ENCODE measurements at places on chromosomes 4 and X.

- no peak for DNase-seq
Measured at GRCh38 chrX:96540111-96540631, 144.5 kb upstream of the DIAPH2 start.

DNA sequence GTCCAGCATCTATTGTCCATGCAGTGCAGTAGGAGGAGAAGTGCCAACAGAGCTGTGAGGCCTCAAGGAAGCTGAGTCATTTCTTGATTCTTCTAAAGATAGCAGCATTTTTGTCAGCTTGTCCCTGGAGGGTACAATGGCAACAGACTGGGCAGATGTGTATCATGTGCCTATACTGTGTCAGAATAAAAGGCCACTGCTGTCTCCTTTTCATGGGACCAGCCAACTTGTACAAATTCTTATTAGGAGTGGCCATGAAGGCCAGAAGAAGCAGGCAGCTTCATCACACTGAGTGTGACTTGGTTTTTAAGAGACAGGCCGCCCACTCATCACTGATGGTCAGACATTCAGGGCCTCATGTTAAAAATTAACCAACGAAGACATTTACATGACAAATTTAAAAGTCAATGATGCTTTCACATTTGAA, 185.0 kb upstream of the FAM241A start:
- no peak for DNase-seq

DNA sequence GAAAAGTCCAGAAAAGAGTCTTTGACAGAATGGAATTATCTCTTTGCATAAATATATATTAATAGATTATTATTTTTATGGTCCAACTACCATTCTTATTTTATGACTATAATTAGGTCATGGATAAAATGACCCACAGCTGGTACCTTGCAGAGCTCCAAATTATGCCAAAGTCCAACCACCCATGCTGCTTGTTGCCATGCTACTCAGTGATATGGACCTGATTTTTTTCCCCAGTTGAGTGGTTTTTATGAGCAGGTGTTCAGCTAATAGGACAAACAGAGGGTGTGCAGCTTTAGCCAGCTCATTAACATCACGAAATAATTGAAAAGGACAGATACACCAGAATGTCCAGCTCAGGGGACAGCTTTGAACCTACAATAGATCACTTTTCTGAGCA, 9.7 kb downstream of the HOPX start:
- no peak for DNase-seq

DNA sequence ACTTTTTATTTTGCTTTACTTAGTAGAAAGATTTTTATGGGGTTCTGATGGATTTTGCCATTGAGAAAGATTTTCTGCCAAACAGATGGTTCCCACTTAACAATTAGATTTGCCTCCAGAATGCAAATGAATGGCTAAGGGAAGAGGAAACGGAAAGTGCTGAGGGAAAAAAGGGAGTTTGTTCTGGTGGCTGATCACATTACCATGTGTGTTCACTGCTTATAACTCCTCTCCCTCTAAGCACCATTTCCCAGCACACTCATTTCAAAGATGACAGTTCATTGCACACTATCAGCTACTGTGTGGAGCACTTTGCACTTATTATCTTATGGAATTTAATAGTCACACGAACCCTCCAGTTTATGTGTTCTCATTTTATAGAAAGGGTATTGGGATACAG, 68.0 kb upstream of the GRID2 start:
- DNase-seq, result no peak

GRCh38 chr4:141654098-141654497, 17.7 kb downstream of the IL15 start:
- no peak for DNase-seq

DNA sequence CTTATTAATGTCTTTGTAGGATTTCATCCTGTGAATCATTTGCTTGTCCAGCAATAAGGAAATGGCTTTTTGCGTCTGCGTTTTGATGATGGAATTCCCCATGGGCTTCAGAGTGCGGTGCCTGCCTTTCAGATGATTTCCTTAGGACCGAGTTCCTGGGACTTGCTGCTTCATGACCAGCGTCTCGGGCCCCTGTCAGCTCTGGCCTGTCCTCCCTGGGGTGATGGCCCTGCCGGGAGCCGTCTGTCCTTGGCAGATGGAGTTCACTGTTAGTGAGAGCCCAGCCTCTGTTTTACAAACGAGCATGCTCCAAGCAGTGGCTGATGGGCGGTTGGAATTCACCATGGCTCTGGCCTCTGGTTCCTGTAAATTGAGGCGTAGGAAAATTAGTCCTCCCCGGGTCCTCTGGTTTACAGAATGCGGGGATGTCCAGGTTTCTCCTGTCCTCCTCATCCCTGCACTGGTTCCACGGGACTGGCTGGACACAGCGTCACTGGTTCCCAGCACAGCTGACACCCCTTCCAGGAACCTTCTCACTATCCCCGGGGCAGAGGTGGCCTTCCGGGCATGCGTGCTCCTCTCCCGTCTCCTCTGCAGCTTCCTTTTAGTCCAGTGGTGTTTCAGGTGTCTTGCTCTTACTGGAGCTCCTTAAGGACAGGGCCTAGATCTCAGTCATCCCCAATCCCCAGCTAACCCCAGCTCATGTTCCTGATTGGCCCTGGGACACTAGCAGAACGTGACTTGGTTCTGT, 34.9 kb downstream of the TBC1D14 start:
- no peak for DNase-seq

DNA sequence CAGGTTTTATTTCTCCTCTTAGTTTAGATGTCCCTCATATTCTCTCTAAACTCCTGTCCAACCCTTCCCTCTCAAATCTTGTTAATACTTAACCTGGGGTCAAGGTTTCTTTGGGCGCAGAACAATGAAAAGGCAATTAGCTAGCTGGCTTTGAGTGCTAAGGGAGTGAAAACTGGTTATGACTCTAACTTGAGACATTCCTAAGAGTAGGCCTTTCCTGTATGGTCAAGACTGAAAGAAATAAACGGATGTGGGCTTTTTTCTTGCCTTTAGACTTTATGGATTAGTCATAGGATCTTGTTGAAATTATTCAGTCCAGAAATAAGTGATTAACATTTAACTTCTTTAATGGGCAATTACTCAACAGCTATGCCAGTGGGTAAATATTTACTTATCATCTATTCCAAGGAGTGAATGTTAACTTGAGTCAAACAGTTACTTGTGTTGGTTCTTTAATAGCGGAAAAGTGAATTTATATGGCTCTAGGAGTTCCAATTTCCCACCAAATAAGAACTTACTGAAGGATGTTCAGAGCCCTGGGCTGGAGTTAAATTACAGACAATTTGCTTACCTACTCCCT, 141.7 kb upstream of the SCML1 start:
- no peak for DNase-seq

DNA sequence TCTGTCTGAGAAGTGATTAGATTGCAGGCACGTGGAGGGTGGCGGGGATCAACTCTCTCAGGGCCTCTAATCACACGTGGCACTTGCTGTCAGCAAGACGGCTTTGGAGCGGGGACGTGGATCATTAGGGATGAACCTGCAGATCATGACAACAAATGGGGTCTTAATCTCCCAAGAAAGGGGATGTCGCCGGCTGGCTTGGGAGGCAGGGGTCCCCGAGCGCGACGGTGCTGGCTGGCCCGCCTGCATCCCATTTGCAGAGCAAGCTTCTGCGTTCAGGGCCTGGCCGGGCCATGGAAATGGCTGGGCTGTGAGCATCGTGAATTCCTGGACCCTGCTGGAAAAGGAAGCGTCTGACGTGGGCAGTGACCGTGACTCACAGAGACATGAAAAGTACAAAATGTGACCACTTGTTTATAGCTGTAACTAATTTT, 85.1 kb upstream of the SHOX start:
- no peak for DNase-seq

DNA sequence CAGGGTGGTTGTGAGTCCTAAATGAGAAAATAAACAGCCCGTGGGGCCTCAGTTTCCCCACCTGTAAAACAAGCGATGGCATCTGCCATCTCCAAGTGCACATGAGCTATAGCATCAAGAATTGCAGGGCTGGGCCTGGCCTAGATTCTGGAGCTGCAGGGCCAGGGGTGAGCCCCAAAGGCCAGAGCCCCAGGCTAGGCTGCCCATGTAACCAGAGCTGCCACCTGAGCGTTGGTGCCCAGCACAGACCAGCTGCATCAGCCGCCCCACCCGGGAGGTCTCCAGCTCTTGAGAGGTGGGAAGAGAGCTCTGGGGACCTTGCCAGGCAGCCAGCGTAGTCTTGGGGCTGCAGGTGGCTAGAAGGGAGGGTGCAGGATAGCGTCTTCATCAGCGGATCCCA, 27.0 kb upstream of the GPR78 start:
- DNase-seq, result no peak

DNA sequence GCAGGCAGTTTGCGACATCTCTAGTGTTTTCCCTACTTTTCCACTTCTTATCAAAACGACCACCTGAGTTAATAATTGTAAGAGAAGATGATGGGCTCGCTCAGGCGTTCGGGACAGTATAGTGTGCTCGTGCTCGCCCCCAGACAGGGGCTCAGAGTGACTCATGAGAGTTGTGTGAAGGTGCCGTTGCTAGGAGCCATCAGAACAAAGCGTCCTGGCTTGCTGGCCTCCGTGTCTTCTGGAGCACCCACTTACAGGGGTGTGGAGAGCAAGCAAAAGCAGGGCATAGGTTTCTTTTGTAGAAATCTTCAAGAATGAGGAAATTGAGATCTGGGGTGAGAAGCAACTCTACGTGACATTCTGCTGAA, 73.0 kb upstream of the ADGRG2 start:
- no peak for DNase-seq

DNA sequence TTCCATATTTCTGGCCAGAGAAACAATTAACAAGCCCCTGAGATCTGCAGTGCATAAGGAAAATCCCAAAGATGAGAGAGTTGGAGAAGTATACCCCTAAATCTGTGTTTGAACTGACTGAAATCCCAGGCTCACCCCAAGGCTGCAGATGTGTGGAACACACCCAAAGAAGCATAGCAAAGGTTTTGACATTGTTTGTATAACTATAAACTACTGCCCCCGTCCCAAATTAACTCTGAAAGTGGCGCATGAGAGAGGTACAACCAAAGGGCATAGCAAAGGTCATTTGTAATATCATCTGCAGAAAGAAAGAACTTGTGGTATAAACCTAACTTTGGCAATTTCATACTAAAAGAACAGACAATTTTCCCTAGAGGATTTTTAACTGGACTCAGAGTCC, 157.9 kb downstream of the DCAF12L1 start:
- no peak for DNase-seq

DNA sequence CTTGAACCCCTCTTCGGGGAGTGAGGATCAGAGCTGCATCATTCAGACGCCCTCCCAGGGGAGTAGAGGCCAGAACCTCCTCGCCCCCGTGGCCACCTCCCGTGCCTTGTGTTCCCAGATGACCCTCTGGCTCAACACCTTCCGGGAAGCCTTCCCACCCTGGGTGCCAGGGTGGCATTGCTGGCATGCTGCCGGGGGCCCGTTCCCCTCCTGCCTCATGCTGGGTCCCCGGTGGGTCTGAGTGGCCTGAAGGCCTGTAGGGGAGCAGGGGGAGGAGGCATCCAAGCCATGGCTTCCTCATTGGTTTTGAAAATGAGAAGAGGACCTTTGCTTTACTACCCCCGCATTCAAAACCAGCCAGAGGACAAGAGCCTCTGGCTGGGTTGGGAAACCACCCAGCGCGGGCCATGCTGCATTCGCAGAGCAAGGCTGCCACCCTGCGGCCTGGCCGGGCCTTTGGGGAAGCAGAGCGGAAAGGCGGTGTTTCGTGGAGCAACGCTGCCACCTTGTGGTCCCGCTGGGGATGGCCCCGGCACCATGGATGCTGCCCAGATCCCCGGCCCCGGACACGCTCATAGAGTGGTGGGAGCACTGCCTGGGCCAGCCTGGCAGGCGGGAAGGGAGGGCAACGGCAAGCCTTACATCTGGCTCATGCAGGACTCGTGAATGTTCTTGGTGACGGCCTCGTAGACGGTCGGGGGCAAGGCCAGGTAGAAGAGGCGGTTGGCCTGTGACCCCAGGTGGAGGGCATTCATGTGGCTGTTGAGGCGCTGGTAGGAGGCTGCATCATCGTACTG, 11.9 kb downstream of the G6PD start:
- peak; percentile 66 for DNase-seq

DNA sequence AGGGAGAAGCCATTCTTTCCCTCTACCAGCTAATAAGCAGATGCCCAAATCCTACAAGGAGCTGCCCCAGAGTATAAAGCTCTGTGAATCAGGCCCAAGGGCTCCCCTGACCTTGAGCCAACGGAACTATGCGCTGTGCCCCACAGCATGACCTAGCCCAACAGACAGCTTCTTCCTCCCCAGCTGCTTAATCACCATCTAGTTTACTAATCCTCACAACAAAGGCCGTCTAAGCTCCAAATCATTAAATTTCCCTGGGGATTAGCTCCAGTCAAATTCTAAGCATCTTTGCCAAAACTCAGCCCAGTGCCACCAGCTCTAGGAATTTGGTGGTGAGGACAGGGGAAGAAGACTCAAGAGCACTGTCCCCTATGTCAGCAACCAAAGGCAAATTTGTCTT, 113.1 kb downstream of the SHROOM4 start:
- no peak for DNase-seq

GRCh38 chr4:175953960-175954521, 111.6 kb upstream of the WDR17 start:
- no peak for DNase-seq

GRCh38 chrX:49165901-49166881, 3.6 kb downstream of the MAGIX start:
- peak; percentile 52 for DNase-seq

DNA sequence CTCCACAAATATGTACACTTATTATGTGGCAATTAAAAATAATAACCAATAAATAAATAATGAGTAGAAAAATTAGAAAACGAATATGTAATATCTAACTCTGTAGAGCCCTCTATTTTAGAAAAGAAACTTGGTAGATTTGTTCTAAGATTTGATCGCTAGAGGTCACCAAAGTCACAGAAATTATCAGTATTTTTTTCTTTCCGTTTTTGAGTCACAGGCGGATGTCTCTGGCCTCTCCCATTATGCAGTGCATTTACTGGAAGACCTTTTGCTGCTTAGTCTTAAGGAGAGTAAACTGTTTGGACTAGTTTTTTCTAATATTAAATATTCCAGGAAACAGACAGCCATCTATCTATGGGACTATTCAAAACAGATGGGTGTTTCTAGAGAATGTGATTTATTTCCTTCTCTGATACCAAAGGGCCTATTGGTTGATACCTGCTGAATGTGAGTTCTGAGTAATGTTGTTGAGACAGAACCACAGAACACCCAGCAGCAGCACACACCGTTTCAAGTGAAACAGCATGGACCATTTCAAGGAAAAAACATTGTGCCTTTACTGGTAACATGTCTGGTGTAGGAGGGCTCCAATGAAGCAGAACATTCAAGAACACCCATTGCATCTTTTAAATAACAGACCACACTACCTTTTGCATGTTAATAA, 34.0 kb upstream of the GYPA start:
- DNase-seq, result peak; percentile 72

DNA sequence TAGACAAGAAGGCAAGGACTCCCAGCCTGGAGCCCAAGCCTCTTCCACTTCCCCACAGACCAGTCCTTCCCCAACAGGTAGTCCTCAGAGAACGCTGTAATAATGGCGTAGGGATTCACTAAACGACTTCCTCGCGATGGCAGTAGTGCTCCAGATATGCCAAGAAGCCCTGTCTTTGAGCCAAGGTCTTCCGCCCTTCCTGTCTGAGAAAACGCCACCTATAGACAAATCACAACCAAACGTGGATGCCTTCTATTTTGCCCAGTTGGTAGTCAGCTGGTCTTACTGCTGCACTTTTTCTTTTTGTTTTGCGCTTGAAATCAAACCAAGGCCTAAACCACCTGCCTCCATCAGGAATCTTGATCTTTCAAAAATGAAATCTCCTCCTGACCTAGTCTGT, 203.3 kb downstream of the OR13H1 start:
- no peak for DNase-seq

- DNase-seq, result no peak
Measured at GRCh38 chr4:8364848-8365350, 75.6 kb downstream of the ACOX3 start.
